ENCODE measurements at places on chromosomes 3 and 15.

GRCh38 chr15:42143356-42143755, 13.1 kb downstream of the PLA2G4F start:
- no peak for DNase-seq

DNA sequence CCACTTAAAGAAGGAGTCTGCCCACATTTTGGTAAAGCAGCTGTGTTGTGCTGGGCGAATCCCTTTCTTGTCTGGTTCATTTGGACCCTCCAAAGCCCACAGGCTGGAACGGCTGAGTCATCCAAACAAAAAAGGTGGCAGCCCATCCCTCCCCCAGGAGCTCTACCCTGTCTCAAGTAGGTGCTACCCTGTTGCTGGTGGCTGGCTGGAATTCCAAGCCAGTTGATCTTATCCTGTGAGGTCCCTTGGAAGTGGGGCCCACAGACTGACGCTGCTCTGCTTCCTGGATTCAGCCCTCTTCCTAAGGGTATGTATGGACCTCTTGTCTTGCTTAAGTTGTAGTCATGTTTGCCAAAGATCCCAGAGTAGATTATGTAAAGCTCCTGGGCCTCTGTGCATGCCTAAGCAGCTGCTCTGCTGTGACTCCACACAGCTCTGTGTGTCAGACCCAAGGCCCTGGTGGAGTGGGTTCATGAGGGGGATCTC, 44.5 kb downstream of the CCR1 start:
- no peak for DNase-seq

DNA sequence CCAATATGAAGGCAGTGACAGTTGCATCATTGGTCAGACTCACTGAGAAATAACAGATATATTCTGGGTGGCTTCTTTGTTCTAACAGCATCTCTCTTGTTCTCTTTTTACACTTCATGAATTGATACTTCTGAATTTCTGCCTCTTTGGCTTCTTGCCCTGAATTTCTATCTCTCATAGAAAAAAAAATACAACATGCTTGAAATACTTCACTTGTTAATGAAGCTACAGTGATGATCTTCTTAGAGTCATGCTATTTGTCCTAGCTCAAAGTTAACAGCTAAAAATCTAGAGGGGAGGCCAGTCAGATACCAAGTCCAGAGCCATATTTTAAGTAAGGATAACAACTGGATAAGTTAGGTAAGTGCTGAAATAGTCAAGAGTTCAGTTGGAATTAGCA, 597.2 kb upstream of the AGTR1 start:
- no peak for DNase-seq

- no peak for DNase-seq
Observed at GRCh38 chr3:81518945-81519344, 242.5 kb downstream of the GBE1 start.

DNA sequence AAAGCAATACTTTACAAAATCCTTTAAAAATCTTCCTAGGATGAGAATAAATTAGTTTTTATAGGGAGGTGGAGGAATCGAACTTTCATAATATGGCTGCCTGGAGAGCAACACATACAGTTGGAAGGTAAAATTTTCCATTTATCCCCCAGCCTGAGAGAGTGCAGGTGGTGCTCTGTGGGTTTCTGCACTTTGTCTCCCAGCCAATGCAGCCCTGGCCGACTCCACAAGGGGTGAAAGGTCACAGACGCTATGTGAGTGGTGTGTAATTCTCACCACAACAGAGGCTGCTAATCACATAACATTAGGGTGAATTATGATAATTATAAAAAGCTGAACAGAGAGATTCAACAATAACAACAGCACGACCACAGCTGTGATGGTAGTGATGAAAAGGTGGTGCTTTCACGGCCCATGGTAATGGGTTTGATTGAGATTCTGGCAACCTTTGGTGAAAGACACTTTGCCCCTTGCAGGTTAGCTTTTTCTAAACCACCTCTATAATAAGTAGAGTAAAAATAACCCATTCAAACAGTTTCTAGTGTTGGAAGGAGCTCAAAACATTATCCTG, 30.1 kb upstream of the NANOGP8 start:
- DNase-seq = no peak

- no peak for DNase-seq
Observed at GRCh38 chr15:75002398-75002797, 7.0 kb downstream of the SCAMP5 start.

DNA sequence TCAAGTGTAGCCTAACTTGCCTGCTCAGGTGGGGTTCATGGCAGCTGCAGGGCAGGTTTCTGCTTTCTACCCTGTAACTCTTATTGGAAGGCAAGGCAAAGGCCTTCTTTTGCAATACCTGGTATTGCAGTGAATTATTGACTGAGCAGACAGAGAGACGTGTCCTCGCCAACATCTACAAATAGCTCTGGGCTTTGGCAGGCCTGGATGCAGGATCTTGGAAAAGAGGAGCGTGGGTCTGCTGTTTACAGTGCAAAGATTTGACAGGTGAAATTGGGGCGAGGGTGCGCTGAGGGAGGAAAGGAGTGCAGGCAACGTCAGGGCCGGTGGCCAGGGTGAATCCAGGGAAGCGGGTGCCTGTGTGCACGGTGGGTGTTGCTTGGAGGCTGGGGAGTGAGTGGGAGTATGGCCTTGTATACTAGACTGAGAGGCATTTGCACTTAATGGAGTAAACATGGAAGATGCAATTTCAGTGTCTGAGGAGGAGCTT, 44.5 kb downstream of the ST6GAL1 start:
- DNase-seq = no peak

- DNase-seq = no peak
Observed at GRCh38 chr3:126212620-126213378, 32.4 kb upstream of the ALDH1L1 start.

GRCh38 chr3:127658234-127658633, 14.5 kb upstream of the ABTB1 start:
- DNase-seq = no peak

GRCh38 chr3:188194332-188194731, 40.4 kb downstream of the LPP start:
- DNase-seq = no peak

GRCh38 chr3:46576-46975, 150.0 kb upstream of the CHL1 start:
- DNase-seq = no peak

GRCh38 chr3:157235291-157235690, 75.3 kb upstream of the CCNL1 start:
- DNase-seq = no peak

GRCh38 chr15:47523681-47524475, 193.4 kb upstream of the SEMA6D start:
- DNase-seq = no peak

DNA sequence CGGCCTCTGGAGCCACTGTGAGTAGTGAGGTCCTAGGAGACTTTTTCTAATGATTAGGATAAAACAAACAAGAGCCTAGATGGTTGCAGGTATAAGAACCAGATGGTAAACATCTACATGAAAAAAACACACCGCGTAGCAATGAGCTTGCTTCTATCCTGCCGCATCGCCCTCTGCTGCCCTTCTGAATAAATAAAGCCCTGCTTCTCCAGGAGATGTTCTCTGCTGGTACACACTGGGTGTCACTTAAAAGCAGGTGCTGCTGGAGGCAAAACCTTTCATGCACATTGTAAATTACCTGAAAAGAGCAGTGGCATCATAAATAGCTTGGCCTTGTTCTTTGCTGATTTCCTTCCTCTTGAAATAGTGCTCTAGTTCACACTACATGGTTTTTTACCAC, 164.4 kb upstream of the TOPAZ1 start:
- no peak for DNase-seq

DNA sequence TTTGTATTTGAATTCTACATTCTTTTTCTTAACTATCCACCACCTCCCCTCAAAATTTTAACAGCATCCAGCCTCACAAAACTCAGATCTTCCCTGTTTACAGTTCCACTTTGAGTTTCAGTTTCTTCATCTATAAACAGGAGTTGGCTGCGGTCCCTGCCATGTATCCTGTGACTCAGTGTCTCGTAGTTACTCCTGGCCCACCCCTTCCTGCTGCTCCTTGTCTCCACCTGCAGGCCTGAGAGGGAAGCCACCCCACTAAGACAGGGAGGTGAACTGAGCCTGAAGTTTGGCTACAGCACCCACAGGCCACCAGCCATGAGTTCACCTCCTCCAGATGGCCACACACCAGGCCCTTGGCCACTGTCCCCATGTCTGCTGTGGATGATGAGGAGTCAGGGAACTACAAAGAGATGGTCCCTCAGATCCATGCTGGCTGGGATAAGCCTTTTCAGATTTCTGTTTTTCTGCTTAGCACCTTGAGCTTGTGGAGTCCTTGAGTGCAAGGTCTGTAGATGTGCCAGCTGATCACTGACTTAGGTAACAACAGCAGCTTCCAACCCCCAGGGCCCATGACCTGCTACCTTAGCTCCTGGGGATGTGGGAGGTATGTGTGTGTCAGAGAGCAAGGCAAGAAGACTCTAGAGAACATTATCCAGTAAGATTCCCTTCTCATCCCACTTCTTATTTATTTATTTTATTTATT, 37.5 kb downstream of the CD86 start:
- DNase-seq = no peak

DNA sequence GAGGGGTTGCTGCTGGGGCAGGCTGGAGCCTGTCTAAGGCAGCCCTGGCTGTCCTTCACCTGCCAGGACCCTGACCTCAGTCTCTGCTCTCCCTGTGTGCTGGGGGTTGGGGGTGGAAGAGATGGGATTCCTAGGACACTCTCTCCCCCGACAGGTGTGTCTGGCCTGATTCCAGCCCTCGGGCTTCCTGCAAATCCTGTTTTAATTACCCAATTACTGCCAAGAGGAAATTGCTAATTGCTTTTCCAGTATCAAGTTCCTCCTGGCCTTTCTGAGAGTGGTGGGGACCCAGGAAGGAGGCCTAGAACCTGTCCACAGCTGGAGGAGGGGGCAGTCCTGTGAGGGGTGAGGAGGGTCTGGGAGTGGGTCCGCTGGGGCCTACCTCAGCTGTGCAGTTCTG, 15.8 kb downstream of the PLXNA1 start:
- no peak for DNase-seq

GRCh38 chr3:39090922-39091321, 16.5 kb downstream of the GORASP1 start:
- DNase-seq = no peak

DNA sequence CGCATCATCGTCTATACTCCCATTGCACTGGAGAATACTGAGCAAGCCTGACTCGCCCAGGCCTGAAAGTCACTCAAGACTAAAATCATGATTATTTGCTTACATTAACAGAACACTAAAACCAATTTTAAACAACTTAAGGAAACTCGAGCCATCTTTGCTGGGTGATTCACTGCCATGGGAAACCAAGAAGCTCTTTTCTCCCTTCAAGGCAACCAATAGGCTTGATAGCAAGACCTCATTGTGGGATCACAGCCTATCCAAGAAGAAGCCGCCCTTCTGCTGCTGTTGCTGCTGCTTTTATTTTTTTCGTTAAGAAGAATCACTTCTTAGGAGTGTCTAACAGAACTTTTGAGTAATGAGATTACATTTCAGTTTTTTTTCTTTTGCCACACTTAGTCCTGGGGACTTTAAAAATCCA, 479.4 kb downstream of the FOXP1 start:
- no peak for DNase-seq

DNA sequence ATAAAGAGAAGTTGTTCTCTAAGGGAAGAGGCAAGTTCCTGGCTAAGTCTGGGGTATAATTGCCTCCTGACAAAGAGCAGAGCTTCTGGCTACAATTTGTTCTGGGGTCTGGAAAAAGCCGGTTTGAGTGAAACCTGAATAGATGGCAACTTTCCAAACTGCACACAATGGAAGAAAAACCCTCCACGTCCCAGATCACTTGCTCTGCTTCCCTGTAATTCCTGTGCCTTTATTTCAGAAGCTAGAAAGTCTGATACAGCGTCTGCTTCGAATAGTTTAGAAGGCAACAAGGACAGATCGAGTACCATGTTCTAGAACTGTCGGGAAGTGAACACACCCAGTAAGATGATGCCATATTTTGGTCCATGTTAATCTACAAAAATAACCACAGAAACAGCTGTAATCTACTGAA, 1.6 kb upstream of the WDR82 start:
- no peak for DNase-seq

- no peak for DNase-seq
Observed at GRCh38 chr3:168973206-168973605, 690.3 kb downstream of the MECOM start.
